Activated CD8-positive, alpha-beta memory T cell treated with anti-CD3 and anti-CD28 coated beads for 4 hours (primary cell): ENCODE measurements at places on chromosomes 4 and X.

GRCh38 chr4:176534566-176534965 lies 214.8 kb downstream of the SPCS3 start:
- no peak for DNase-seq

DNA sequence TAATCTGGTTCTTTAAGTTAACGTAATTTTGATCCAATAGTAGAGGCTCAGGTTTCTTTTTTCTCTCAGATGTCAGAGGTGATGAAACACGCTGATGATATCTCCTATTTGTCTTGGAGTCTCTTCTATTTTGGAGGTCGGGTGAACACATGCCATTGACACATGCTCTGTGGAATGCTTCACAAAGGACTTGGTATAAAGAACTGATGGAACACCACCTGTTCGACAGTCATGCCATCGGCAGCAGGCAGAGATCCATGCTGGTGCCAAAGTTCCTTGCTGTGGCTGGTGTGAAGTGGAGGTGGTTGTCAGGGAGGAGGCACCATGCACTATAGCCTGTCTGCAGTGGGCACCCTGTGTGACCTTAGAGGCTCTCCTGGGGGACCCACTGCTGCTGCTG lies 94.9 kb downstream of the ATP8A1 start:
- no peak for DNase-seq

DNA sequence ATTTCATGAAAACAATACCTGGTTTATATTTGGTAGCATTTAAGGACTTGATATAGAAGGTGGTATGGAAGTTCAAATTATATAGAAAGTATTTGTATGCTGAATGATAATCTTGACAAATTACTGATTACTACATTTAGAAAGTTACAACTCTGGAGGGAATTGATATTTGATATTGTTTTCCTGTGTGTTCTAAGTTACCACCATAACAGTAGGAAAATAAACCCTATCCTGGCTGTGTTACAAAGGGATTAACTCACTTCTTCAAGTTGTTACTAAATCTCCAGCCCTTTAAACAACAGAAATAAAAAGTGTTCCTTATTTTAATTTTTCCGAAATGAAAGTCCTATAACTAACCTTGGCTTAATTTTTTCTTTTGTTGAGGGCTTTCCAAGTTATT lies 36.6 kb downstream of the FHL1 start:
- no peak for DNase-seq

- no peak for DNase-seq
These were observed 87.8 kb downstream of the VCX2 start for GRCh38 chrX:8083286-8083685.

- no peak for DNase-seq
These were observed 30.0 kb downstream of the PAPSS1 start for GRCh38 chr4:107689912-107690587.

GRCh38 chr4:126213996-126214395 lies 899.2 kb downstream of the FAT4 start:
- no peak for DNase-seq

GRCh38 chrX:31038575-31039326 lies 33.1 kb downstream of the FTHL17 start:
- DNase-seq, result no peak

DNA sequence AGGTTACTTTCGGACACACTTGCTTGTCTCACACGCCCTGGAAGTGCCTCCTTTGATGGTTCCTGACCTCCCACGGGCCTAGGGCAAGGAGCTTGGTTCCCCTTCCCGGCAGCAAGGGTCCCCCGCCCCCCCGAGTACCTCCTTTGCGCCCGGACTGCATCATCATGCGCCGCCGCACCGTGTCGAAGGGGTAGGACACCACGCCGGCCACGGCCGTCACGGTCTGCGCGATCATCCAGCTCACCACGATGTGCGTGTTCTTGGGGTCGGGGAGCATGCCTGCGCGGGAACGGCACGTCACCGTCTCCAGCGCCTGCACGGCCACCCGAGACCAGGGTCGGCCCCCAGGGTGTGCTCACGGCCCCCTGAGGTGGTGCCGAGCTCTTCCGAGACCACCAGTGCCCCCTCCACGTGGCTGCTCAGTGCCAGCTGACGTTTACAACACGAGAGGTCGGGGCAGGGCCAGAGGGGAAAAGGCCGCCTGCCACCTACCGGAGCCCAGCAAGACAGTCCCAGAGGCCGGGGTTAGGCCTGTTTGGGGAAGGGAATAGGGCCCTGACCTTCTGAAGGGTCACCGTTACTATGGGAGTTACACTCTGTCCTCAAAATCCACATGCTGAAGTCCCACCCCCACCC lies 4.7 kb downstream of the SLC25A6 start:
- no peak for DNase-seq

- no peak for DNase-seq
These were observed 69.2 kb upstream of the FAM9A start for GRCh38 chrX:8870411-8870810.

DNA sequence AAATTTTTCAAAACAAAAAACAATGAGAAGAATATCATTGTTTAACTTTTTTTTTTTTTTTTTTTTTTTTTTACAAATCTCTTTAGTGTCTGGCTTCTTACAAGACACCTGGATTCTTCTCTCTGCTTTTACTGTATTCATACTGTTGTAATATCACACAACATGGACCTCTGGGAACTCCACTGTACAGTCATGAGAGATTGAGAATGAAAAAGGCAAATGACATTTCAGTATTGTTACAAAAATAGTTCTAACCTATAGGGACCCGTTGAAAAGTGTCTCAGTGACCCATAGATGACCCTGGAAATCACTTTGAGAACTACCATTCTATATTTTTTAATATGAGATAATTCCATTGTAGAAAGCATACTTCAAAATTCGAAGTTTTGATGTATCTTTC lies 124.4 kb downstream of the SLIT2 start:
- DNase-seq, result no peak

- DNase-seq, result peak; percentile 28
These were observed 4.7 kb downstream of the THAP9 start for GRCh38 chr4:82905205-82905604.

GRCh38 chr4:74123065-74123728 lies 24.2 kb upstream of the CXCL2 start:
- no peak for DNase-seq

GRCh38 chr4:156974264-156974663 lies 2.7 kb upstream of the PDGFC start:
- no peak for DNase-seq

GRCh38 chr4:119300101-119300978 lies 21.6 kb downstream of the FABP2 start:
- DNase-seq, result peak; percentile 86

DNA sequence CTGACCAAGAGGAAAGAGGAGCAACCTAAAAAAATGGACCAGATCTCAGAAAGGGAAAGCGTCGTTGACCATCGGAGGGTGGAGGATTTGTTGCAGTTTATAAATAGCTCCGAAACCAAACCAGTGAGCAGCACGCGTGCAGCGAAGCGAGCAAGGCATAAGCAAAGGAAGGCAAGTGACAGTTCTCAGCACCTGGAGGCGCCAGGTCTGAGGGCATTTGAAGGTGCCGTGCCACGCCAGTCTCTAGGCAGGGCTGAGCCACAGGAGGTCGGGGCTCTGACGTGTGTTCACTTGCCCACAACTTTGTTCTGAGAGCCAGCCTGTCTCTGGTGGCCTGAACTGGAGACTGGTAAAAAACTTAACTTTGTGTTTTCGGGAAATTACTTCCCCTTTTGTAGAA lies 59.7 kb downstream of the TNIP2 start:
- no peak for DNase-seq

DNA sequence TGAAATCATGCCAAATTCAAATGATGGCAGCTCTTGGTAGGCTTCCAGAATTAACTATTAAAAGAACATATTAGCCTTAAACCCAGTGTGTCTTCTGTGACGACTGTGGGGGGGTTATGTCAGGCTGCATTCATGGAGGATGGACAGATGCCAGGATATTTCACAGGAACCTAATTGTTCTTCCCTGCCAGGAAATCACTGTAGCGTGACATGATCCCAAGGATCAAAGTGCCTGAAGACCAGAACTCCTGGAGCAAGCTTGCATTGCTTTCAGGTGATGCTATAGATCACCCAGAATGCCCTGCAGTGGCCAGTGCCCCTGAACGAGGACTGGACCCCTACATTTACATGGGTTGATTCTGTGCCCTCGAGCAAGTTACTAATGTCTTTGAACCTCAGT lies 1093.0 kb upstream of the TENM3 start:
- DNase-seq, result no peak

GRCh38 chr4:40924096-40924792 lies 174.5 kb downstream of the NSUN7 start:
- peak; percentile 18 for DNase-seq

DNA sequence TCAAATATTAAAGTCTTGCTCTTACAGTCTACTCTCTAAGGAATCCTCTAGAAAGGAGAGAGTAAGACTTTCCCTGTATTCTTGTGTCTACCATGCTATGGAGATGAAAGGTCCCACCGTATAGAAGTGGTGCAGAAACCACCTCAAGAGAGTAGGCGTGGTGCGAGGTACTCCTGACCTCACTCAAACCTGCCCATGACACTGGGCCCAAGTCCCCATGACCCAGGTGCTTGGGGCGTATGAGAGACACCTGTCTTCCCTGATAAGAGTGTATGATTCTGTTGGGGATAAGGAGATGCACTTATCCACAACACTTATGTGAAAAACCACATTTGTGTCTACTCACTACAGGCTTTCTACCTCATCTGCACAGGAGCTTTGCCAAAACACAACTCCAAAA lies 55.0 kb upstream of the STS start:
- no peak for DNase-seq

GRCh38 chr4:3346146-3346545 lies 53.3 kb downstream of the RGS12 start:
- no peak for DNase-seq

- DNase-seq, result peak; percentile 74
These were observed 452 bp upstream of the GK start for GRCh38 chrX:30652527-30653414.

DNA sequence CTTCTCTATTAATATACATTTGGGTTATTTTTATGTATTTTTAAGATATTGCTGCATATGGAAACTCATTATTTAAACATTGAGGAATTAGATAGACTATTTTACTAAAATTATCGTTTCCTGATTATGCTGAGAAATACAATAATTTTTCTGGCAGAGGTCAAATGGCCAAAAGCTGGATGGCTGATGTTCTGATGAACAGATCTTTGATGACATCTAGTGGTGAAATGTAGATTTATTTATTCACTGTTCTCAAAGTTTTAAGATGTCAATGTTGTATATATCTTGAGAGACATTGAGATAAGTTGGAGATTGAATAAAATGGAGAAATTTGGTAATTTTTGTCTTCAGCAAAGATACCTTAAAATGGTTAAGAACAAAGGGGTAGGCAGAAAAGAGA lies 96.2 kb downstream of the UGT8 start:
- no peak for DNase-seq

DNA sequence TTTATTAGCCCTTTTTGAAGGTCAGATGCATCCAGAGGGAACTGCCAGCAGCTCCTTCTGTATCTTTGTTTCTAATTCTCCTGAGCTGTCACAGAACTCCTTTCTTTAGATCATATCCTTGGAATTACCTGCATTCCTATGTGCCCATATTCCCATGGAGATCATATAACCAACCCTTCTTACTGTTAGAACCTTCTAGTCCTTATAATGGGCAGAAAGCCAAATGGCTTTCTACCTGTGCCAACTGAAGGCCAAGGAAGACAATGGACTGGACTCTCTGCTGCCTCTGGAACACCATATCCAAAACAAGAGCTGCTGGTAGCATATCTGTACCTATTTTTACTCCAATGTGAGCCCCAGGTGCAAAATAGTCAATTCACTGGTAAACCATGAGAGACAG lies 60.7 kb downstream of the TBC1D9 start:
- DNase-seq, result no peak

GRCh38 chr4:31807036-31807435 lies 1086.9 kb downstream of the PCDH7 start:
- DNase-seq, result no peak

DNA sequence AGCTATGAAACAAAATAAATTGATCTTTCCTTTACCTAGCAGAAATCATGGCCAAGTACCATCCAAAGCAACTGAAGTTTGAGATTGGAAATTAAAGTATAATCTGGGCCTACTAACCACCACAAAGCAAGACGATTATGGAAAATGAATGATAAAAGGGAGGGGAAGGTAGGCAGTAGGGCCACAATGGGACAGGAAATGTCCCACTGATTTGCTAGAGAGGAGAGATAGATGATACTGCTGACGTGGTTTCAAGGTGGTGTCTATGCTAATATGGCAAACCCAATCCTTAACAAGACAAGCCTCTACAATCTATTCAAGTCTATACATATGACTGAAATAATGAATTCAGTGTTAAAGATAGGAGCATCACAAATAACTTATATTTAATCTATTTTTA lies 6.1 kb downstream of the TMPRSS11F start:
- DNase-seq, result no peak

DNA sequence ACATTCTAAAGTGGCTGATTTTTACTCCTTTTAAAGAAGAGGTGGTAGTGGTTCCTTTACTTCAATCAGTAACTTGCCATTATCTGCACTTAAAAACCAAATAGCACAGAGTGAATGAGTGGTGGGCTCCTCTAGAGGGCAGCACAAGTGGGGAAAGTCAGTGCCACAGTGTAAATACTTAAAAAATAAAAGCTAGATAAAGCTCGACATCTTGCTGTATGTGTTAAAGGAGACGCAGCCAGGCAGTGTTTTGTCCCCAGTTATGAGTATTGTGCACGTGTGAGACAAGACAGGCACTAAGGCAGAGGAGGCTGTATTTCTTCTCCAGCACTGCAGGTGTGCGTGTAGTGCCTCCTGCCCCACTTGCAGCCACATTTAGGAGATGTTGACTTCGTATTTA lies 24.6 kb downstream of the NAP1L5 start:
- no peak for DNase-seq

DNA sequence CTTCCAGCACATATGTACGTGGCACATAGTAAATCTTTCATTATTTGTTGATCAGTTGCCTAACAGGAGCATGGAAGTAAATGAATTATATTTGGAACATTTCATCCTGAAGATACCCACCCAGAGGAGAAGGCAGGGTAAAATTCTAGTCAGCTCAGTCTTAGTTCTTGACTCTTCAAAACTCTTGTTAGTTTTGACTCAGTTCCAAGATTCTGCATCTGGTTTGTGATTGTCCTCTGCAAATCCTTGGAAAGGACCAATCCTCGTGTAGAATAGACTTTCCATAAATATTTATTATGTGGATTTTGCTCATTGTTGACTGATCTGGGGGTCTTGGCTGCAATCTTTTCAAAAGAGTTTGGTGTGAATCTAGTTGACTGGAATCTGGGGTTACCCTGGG lies 257.5 kb upstream of the FAT1 start:
- DNase-seq, result no peak

GRCh38 chr4:26473893-26474292 lies 16.4 kb downstream of the CCKAR start:
- no peak for DNase-seq

DNA sequence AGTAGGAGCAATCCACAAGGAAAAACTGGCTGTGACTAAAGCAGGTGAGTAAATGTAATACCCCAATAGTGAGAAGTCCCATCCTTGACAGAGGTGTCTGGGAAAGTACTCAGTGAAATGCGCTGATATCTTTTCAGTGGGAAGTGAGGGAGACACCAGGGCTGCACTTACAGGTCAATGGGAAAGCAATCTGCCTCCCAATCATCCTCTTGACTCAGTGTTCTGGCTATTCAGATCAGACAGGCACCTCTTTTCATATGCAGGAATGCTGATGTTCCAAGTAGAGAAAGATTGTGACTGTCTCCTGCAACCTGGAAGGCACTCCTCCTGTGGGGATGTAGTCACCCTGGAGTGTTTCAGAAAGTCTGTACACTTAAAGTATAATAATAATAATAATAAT lies 39.9 kb upstream of the SPIN2A start:
- no peak for DNase-seq

GRCh38 chr4:100189820-100190642 lies at the start of gene DDIT4L:
Gene DDIT4L (minus strand): TSS chr4:100190468. CDS start chr4:100189983, 485 bp downstream.
- no peak for DNase-seq
